ENCODE measurements at places on chromosomes 7 and 10.

GRCh38 chr7:83873459-83873858 lies 224.5 kb upstream of the SEMA3E start:
- DNase-seq: no peak

DNA sequence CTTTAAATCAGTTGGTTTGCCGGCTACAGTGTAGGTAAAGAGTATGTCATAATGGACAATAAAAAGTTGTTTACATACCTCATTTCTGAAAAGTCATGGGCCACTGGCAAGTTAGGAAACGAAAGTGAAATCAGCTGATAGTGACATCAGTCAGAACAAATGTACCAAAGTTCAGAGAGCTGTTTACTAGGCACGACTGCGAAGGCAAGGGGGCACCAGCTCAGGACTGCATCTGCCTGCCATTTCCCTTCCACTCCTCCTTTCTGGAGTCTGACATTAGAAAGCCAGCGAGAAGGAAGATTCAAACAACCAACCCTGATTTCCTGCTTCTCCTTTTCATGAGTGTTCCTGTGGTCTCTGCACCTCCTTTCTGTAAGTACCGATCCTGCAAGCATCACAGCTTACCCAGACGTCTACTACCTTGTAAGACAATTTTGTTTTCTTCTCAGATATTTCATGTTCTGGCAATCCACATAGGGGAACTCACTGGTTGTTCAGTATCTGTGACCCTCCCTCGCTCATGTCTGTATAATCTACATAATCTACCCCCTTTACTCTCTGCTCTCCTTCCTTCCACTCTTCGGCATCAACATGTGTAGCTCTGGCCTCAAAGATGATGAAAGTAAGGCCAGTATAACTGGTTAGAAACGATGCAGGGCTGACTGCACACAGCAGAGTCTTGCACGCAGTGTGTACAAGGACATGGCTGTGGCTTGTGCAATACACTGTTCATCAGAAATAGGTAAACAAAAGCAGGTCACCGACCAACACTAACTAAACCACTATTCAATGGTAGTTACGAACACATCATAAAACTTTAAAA lies at the start of gene TMEM140:
TMEM140 (plus strand) TSS at position 174 of the 823 bp plus-strand sequence. CDS start 16,370 bp downstream, outside the sequence.
- peak; percentile 59 for DNase-seq

GRCh38 chr7:158564663-158565035 lies 23.0 kb downstream of the PTPRN2 start:
- DNase-seq: no peak

DNA sequence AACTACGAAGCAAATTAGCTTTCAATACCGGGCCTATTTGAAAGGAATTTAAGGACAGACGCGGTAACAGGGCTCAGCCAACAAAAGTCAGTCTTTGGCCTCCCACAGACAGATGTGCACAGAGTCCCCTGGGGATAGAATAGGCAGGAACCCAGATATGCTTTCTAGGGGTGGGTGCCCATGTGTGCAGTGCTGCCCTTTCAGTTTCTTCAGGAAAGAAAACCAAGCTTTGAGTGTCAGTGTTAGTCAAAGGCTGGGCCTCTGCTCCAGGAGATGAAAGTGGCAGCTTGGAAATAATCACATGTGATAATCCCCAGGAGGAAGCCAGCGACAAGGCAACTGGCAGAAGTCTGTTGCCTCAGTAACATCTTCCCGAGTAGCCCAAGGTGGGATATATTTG lies 43.8 kb upstream of the CSTF2T start:
- no peak for DNase-seq

DNA sequence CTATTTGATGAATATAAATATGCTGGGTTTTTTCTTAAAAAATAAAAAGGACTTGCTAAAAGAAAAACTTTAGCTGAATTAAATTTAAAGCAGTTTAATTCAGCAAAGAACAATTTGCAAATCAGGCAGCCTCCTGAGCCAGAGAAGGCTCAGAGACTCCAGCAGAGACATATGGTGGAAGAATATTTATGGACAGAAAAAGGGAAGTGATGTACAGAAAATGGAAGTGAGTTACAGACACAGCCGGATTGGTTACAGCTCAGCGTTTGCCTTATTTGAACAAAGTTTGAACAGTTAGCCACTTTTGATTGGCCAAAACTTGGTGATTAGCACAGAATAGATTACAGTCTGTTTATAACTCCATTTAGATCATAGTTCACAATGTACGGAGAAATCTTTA lies 110.3 kb downstream of the GAD2 start:
- no peak for DNase-seq

GRCh38 chr10:33571616-33572015 lies 237.1 kb upstream of the NRP1 start:
- peak; percentile 48 for DNase-seq

GRCh38 chr7:92403760-92404074 lies 43.6 kb upstream of the GATAD1 start:
- DNase-seq: no peak

DNA sequence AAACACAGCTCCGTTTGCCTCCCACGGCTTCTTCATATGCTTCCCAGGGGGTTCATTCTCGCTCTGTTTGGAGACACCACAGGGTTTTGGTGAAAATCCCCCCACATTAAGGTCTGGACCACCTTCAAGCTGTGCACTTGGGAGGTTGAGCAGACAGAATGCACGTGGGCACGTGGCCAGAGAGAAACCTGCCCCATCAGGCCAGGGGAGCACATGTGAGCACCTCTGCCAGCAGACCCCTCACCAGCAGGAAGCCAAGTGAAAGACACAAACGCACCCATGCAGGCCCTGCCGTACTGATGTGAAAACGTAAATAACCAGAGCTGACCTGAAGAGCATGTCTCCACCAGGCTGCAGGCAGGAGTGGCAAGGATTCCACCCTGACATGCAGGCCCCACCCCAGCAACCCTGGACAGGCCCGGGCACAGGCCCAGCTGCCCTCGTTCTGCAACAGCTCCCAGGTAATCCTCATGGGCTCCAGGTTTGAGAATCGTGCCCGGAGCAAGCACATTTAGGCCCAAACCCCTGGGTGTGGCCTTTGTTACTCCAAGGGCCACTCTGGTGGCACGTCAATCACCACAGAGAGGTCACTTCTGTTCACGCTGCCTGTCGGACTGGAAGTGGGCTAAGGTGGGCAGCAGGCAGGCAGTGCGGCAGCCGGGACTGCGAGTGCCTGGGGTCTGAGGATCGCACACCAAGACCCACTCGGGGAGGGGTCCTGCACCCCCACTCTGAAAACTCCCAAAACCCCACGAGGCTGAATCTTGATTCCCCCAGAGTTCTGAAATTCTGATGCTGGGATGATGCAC lies 184.4 kb downstream of the PTPRN2 start:
- DNase-seq: no peak

DNA sequence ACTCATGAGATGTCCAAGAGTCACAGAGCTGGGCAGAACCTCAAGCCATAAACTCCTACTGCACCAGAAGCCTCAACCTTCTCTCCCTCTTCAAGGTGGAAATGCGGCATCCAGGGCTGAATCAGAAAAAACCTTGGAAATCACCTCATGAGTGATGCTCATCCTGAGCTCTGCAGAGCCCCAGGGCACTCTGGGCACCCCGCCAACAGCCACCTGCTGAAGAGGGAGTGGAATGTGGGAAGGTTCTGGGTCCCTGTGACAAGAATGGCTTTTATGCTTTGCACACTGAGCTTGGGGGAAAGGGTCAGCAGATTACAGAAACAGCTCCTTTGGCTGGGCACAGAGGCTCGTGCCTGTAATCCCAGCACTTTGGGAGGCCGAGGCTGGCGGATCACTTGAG lies 18.8 kb downstream of the NUDT1 start:
- DNase-seq: peak; percentile 18

DNA sequence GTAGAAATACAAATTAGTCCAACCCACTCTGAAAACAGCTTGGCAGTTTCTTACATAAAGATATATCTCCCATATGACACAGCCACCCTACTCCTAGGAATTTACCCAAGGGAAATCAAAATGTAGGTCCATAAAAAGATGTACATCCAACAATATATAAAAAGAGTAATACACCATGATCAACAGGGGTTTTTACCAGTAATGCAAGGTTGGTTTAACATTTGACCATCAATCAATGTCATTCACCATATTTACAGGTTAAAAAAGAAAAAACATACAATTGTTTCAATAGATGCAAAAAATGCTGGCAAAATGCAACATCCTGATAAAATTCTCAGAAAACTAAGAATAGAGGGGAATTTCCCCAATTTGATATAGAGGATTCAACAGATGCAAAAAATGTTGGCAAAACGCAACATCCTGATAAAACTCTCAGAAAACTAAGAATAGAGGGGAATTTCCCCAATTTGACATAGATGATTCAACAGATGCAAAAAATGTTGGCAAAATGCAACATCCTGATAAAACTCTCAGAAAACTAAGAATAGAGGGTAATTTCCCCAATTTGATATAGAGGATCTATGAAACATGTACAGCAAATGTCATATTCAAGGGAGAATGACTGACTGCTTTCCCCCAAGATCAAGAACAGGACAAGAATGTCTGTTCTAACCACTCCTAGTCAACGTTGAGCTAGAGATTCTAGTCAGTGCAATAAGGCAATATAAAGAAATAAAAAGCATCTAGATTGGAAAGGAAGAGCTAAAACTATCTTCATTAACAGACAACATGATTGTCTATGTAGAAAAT lies 13.7 kb downstream of the ADAP1 start:
- no peak for DNase-seq

DNA sequence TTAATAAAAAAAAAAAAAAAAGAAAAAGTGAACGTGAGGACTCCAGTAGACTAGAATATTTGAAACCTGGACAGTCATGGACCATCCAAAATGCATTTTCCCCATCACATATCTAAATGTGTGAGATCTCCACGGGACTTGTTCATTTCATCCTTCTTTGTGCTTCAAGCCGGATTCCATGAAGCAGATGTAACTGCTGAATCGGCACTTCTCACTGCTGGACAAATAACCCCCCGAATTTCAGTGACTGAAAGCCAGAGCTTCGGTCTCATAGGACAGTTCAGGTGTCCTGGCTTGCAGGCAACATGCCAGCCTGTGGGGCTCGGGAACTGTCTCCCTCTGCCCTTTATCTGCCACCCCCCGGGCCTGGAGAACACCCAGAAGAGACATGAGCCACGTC lies 33.3 kb downstream of the RNF32 start:
- no peak for DNase-seq

Measured in RCC 7860 (cell line).